ENCODE measurements at places on chromosomes 5 and 9.

DNA sequence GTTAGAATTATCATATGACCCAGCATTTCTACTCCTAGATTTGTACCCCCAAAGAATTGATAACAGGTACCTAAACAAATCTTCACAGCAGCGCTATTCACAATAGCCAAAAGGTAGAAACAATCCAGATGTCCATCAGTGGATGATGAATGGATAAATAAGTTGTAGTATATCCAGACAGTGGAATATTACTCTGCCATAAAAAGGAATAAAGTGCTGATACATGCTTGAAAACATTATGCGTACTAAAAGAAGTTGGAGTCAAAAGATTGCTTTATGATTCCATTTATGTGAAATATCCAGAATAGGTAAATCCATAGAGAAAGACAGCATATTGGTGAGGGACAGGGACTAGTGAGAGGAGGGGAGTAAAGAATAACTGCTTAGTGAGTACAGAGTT is 26.0 kb downstream of the MTREX start:
- DNase-seq = no peak

DNA sequence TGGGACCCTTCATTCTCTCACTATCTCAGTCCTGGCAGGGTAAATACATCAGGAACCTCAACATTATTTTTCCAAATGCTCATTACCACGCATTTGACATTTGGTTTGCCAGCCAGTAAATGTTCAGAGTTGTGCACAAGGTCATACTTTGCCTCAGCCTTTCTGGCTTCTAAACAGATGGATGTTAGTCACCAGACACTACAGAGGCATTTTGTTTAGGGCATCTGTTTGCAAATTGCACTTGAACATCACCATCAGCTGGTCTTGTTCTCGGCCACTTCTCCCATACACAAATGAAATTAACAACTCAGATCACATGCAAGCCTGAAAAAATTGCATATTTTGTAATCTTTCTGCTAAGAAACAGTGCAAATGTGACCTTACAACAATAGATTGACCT is 75.0 kb upstream of the SLC1A1 start:
- DNase-seq = peak; percentile 9

- peak; percentile 34 for DNase-seq
Measured at GRCh38 chr5:165410476-165410875, 1905.1 kb downstream of the MAT2B start.

DNA sequence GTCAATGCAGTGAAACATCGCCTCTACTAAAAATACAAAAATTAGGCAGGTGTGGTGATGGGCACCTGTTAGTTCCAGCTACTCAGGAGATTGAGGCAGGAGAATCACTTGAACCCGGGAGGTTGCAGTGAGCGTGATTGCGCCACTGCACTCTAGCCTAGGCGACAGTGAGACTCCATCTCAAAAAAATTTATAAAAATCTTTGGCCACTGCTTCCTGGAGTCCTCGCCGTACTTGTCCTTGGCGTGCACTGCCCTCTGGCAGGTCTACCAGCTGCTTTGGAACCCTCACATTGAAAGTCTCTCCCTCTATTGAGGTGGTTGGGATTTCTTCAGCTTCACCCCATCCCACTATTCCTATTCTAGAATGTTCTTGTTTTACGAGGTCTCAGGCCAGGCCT is 25.0 kb downstream of the DYNC2I2 start:
- DNase-seq = no peak

DNA sequence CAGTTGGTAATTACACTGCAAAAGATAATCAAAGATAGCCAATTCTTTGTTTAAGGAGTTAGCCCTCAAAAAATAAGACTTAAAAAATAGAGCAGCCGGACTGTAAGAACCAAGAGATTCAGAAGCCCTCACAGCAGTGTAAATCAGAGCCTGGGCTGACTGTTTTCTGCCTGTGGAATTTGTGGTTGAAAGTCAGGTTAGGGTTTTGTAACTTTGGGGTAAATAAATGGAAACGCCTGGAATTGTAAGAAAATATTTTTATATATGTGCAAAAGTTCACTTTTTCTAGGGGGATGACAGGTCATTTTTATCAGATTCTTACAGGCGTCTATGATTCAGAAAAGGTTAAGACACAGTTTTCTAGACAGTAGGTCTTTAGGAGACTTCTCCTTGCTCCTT is 35.6 kb downstream of the KLHL3 start:
- DNase-seq = peak; percentile 14

DNA sequence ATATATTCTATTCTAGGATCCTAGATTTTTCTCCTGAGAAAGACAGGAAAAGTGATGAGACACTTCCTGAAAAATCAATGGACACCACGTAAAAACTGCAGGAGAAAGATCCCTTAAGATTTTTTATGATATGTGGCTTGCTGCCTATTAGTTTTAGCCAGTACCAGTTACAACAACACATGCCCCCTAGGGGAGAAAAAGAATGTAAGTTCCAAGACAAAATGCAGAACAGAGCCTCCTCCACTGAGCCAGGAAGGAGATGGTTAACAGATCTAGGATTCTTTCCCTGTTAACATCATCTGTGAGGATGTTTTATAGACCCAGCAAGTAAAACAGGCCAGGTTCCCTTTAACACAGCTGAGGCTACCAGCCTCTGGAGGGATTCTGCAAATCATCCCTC is 574.7 kb downstream of the TLE4 start:
- DNase-seq = peak; percentile 8

DNA sequence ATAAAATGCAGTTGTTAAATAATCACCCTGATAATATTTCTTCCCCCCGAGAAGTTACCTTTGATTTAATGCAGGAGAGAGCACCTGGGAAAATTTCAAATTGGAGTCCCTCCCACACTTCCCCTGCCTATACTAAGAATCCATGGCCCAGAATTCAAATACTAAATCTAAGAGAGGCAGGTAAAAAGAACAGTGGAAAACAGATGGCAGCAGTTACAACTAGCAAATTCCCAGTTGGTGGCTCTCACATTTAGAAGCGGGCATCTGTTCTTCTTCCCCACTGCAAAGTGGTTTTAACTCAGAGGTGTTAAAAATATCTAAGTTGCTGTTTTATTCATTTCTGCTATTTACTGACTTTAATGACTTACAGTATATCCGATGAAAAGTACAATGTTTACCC is 210.4 kb upstream of the ELAVL2 start:
- no peak for DNase-seq

- no peak for DNase-seq
Measured at GRCh38 chr9:81915801-81916505, 12.3 kb upstream of the SPATA31D4 start.

GRCh38 chr9:27124151-27124550 is 15.1 kb downstream of the TEK start:
- peak; percentile 22 for DNase-seq

DNA sequence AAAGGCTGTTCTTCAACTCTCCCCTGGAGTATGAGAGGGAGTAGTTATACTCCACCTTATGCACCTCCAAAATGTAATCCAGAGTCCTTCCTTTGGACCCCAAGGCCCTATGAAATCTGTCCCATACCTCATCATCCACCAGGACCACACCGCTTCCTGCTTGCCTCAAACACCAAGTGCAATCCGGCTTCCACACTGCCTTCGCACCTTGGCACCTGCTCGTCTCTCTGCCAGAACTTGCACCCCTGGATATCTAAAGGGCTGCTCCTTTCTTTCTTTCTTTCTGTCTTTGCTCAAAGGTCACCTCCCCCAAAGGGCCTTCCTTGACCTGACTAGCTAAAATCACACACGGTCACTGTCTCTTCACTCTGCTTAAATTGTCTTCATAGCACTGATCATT is 63.9 kb upstream of the SHB start:
- no peak for DNase-seq

- DNase-seq = peak; percentile 67
Measured at GRCh38 chr9:114174876-114175771, 19.8 kb downstream of the COL27A1 start.

- no peak for DNase-seq
Measured at GRCh38 chr9:111039231-111039906, 1.1 kb upstream of the LPAR1 start.

DNA sequence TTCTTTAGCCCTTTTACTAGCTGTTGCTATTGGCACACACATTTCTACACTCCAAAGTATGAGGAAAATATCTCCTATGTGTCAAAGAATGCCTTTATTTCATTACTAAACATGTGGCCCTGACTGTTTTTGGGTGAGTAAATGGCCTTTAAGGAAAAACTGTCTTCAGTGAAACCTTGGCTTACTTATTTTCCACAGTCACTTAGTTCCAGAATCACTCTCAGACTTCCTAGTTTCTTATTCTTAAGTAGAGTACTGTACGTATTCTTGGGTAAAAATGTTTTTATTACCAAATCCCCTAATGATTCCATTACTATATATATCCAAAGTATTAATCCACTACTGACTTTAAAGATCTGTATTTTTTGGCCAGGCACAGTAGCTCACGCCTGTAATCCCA is 27.5 kb downstream of the ERP44 start:
- DNase-seq = no peak

DNA sequence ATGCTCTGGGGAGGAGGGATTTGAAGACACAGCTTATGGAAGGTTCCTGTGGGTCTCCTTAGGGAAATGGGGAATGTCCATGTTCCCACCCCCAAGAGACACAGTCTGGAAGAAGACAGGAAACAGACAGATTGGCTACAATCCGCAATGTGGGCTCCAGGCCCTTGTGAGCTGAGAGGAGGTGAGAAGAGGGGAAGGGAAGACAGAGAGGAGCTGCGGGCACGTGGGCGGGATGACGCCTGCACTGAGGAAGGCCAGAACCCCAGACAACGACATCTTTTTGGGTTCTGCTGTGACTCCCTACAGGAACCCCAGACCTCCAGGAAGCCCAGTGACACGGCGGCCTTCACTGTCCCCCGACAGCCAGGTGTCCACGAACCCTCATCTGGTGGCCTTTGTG is 29.9 kb upstream of the NKD2 start:
- DNase-seq = peak; percentile 45

GRCh38 chr9:88587885-88588649 is 53.1 kb downstream of the NXNL2 start:
- DNase-seq = peak; percentile 90

DNA sequence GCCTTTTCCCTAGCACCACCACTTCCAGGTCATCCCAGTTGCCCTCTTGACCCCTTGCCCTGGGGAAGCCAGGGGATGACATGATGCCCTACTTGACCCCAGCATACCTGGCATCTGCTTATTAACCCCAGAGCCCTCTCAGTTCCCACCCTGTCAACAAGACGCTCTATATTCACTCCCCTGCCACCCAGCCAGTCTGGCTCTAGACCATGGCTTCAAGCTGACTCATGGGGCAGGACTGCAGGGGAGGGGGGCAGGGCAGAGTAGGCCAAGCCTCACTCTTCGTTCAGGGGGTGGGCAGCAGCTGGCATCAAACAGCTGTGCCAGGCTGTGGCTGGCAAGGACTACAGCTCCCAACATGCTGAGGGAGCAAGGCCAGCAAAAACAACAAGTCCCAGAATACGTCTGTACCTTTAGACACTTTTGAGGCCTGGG is 5.3 kb downstream of the ATOSB start:
- DNase-seq = peak; percentile 40

DNA sequence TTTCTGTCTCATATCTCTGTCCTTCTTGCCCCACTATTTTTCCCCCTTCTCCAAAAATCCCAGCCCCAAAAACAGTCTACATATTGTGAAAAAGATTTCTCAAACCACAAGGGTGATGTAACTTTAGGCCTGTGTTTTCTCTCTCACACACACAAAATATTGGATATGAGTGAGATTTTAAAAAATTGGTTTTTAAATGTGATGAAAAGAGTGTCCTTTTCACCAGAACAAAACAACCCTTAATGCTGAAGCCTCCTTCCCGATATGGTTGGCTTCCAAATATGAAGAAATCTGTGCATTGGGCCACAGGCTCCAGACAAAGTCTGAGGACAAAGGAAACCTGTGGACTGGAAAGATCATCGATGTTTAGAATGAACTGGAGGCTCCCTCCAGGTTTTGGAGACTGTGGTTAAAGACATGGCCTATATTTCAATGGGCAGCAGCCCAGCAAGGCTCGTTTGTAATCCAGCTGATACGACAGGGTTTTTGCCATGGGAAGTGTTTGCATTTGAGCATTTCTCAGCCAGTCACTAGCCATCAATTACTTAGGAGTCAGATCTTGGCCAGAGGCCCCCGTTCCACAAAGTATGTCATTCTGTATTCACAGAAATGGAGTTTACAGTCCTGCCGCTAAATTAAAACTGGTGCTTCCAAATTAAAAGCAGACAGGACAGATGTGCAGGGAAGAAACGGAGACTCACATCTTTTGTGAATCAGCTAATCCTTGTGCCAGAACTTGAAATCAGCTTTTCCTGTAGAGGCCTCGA is 546.3 kb downstream of the EBF1 start:
- peak; percentile 93 for DNase-seq

DNA sequence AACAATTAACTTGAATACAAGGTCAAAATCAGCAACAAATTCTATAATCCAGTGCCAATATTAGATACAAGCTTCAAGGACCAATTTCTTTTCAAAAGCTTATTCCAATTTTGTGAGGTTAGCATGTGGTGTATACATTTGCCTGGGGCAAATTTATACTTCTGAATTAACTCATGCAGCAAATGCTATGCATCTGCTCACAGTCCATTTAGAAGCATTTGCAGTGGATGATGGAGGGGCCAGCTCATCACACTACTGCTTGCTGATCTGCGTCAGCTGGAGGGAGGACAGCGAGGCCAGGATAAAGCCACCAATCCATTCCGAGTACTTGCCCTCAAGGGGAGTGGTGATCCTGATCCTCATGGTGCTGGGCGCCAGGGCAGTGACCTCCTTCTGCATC is 474.3 kb upstream of the KIF2A start:
- no peak for DNase-seq

DNA sequence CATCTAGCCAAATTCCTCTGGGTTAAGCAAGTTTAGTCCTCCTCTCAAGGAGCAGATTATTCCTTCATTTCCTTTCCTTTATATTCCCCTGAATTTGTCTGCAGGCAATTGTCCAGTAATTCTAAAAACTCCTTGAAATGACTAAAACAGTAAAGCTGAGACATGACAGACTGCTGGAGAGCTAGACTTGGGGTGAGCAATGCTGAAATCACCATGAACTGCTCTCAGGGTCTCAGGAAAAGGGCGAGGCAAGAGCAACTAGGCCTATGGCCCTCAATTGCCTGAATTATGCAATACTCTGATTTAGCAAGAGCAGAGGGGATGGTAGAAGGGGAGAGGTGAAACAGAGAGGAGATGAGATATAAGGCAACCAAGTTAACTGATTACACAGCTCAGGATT is 172.9 kb upstream of the NREP start:
- peak; percentile 99 for DNase-seq

DNA sequence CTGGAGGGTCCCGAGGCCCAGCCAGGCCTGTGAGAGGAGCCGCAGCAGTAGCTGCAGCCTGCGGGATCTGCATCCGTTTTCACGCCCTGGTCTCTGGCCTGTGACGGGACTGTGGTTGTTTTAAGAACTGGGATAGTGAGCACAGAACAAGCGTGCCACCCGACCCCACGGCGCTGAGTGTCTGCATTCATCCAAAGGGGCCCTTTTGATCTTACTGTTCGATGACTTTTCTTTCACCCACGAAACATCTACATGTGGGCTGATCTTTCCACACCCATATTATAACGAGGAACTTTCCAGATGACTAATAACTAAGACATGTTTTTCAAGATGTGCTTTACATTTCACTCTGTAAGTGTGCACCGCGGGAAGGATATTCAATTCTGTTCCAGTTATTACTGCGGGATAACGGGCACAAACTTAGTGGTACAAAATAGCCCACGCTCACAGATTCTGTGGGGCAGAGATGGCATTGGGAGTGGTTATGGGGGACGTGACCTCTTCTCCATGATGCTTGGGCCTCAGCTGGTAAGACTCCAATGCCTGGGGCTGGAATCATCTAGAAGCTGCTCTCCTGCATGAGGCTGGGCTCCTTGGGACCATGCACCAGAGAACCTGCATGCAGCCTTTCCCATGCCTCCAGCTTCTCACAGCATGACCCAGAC is 165.0 kb downstream of the SYK start:
- DNase-seq = peak; percentile 44
